ENCODE measurements at places on chromosomes 3 and 15.

GRCh38 chr15:41655716-41656115 lies 4.5 kb upstream of the MGA start:
- DNase-seq, result no peak

GRCh38 chr15:96893159-96893906 lies 562.8 kb downstream of the NR2F2 start:
- DNase-seq, result no peak

DNA sequence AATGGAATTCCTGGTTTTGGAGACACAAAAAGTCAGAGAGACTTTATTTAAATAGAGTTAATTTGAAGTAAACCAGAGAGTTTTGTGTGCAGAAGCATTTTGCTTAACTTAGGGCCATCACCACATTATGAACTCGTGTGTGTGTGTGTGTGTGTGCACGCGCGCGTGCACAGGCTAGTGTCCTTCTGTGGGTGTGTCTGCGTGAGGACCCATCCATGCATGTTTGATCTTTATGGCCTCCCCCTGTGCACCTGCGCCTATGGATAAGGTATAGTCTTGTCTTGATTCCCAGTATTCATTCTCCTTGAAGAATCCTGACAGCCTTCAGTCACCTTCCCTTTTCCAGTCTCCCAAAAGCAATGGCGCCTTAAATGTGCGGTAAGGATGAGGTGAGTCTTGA lies 26.0 kb downstream of the MUC20 start:
- DNase-seq, result no peak

- DNase-seq, result no peak
These were observed 95.4 kb upstream of the CCDC80 start for GRCh38 chr3:112736386-112736785.

GRCh38 chr15:88664151-88664778 lies 25.4 kb downstream of the ISG20 start:
- no peak for DNase-seq

All from amygdala (tissue), 56 donors.